ENCODE measurements at places on chromosomes 12 and 14. TPM values are rescaled to one million over a fixed set of nuclear protein-coding genes. Genes with fewer than 3 reads are reported as not detected.

- no peak for DNase-seq
Measured at GRCh38 chr14:92266216-92266615, 56.7 kb upstream of the SLC24A4 start.

VRTN gene
- not detected for total RNA-seq

DNA sequence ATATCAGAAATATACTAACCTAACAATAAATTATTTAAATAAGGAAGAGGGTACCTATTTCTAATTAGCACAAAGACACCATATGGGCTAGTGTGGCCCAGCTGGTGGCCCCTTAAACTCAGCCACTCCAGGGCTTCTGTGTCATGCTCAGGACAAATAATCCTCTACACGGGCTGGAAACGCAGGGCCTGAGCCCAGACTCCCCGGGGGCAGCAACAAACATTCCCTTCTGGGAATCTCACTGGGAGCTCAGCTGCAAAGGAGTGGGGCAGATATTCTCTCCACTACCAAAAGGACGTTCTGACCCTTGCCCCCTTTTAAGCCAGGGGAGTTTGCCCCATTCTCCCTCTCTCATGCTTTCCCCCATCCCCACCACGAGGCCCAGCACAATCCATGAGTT, 43.7 kb upstream of the ELK3 start:
- no peak for DNase-seq

GLRX5 gene
- 19.8 TPM for total RNA-seq

PELI2 gene
- 6.2 TPM for total RNA-seq

DNA sequence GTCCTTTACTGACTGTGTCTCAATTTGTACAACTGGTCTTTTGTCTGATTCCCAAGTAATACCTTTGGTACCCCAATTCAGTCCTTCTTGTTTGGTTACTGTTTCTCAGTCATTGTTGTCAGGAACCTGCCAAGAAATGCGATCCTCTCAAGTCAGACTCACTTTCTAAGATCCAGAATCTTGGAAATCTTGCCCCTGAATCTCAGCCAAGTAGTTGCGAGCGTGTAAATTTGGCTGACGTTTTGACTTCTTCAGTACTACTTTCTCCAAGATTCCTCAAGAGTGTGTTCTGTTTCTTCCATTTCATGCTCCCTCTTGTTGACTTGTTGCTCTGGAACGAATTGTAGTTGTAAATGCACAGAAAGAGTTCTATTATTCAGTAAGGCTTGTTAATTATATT, 114.0 kb downstream of the MSRB3 start:
- DNase-seq = no peak

BDKRB2 gene
- not detected for total RNA-seq

DNA sequence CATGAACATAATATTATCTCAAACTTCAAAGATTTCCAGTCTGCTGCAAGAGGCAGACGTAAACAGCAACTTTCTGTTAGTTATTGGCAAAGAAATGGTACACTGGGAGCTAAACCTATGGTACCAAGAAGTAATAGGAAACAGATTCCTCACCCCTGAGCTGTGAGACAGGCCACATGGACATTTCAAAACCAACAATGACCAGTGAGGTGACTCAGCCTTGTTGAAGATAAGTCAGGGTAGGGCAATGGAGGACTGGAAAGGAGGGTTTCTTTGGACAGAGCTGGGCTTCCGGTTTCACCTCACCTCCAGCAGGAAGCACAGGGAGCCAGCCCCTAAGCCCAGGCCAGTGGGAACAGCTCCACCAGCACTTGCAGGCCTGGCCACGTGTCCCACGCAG, 1320.5 kb downstream of the AACS start:
- DNase-seq = no peak

GRCh38 chr12:49108958-49109404, 1.7 kb downstream of the LMBR1L start:
- DNase-seq = no peak

GRCh38 chr12:56670836-56671235, 17.2 kb downstream of the PTGES3 start:
- no peak for DNase-seq

DNA sequence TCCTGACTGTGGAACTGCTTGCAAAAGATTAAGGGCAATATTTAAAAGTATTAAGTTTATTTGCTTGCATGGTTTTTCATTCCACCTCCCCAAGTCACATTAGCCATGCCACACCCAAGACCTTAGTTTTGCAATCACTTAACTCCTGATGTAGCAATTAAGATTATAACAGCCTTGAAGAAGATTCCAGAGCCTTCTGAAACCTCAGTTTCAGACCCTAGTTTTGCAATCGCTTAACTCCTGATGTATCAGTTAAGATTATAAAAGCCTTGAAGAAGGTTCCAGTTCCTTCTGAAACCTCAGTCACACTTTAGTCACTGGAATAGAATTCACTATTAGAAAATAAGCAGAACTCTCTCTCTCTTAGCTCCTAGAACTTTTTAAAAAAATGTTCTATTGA, 42.7 kb upstream of the DCN start:
- DNase-seq = no peak

DNA sequence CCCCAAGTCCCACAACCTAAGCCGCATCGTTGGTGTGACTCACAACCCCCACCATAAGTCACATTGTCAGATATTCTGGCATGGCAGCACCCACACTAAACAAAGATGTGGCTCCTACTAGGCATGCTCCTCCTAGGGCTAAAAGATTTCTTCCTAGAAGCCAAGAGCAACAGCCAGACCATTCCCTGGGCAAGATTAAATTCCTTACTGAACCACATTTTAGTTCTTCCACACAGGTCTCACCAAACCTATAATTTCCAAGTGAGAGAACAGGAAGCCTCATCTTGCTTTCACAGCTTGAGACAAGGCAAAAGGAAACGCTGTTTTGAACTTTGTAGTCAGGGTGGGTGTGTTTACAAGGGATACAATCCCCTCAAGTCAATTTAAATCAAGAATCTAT, 632.8 kb downstream of the DIO2 start:
- no peak for DNase-seq

DNA sequence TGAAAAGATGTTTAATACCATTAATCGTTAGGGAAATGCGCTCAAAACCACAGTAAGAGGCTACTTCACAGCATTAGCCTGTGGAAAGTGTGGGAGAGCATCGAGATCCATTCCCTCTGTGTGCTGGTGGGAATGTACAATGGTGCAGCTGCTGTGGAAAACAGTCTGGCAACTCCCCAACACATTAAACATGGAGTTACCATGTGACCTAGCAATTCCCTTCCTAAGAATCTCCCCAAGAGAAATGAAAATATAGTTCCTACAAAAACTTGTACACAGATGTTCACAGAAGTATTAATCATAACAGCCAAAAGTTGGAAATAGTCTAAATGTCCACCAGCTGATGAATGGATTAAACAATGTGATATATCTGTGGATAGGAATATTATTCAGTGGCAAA, 23.8 kb downstream of the MLXIP start:
- DNase-seq = no peak

RIMBP2 gene
- total RNA-seq = 0.05 TPM

DNA sequence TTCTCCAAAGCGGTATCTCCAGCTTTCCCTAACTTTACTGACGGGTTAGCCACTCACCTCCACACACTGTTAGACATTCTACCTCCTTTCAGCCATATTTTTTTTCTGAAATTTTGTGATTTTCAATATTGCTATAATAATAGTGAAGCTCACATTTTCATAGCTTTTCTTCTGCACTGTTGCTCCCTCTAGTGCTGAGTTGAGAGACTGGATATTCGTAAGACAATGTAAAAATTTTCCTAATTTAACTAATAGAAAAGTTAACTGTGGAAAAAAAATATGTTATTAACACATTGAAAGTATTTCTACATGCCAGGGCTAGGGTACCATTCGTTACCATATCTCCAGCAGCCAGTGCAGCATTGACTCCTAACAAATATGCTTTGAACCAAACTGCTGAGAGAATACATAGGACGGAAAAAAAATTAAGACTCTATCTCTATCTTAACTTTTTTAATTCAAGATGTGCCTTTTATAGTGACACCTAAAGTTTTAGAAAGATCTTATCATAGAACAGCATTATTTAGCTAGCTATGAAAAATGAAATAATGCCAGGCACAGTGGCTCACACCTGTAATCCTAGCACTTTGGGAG, 48.7 kb upstream of the ABCC9 start:
- no peak for DNase-seq

- DNase-seq = no peak
Measured at GRCh38 chr14:55585854-55586253, 5.8 kb downstream of the KTN1 start.

GRCh38 chr14:64491637-64492036, 12.0 kb downstream of the ZBTB25 start:
- no peak for DNase-seq

DNA sequence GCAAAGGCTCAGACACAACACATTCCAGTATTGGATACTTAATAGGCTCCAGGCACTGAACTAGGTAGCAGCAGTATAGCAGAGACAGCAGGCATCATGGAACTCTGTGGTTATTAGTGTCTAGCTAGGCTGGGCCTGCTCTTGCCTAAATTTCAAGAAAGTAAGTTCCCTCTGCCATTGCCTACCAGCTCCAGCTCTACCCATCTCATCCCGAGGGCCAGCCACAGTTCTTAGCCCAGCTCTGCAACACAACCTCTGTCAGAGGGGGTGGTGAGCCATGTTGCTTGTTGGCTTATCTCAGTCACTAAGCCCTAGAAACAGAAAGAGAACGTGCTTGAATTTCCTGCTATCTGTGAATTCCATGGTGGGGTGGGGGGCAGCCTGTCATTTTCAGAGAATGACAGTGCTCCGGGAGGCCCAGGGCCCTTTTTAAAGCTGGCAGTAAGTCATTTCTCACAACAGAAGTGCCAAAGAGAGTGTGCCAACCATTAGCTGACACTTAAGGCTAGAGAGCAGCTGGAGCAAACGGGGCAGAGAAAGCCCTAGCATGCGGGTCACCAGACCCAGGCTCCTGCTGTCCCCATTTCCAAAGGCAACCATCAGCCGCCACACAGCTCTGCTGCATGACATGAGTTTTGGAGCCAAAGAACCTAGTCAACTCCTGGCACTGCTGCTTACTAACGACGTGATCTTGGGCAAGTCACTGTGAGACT, 105.9 kb downstream of the PRMT8 start:
- DNase-seq = no peak

SENP1 gene
- 16.9 TPM for total RNA-seq

DIO3 gene
- not detected for total RNA-seq

GRCh38 chr12:25994901-25995625, 36.6 kb downstream of the RASSF8 start:
- no peak for DNase-seq

- DNase-seq = no peak
Measured at GRCh38 chr14:71716041-71716772, 216.0 kb upstream of the RGS6 start.

DNA sequence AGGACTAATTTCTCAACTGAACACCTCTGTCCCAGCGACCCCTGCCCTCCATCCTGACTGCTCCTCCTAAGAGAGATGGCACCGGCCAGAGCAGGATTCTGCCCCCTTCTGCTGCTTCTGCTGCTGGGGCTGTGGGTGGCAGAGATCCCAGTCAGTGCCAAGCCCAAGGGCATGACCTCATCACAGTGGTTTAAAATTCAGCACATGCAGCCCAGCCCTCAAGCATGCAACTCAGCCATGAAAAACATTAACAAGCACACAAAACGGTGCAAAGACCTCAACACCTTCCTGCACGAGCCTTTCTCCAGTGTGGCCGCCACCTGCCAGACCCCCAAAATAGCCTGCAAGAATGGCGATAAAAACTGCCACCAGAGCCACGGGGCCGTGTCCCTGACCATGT, 756 bp downstream of the RNASE7 start:
- DNase-seq = no peak

DNA sequence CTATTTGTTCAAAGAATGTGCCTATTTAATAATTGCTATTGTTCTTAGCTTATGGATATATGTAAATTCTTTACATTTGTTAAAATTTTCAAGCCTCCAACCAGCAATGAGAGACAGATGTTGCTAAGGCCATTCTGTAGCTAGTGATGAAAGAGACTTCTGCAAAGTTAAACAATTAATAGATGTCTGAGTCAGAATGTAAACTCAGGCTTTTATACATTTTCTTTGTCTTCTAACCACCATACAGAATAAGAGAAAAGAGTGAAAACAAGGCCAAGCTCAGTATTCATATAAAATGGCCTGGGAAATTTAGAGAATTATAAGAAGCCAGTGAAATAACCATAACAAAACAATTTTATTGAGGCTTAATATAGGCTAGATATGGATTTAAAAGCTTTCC, 1102.3 kb upstream of the SEL1L start:
- no peak for DNase-seq

KRT74 gene
- total RNA-seq = not detected

ALDH6A1 gene
- 19.2 TPM for total RNA-seq

DNA sequence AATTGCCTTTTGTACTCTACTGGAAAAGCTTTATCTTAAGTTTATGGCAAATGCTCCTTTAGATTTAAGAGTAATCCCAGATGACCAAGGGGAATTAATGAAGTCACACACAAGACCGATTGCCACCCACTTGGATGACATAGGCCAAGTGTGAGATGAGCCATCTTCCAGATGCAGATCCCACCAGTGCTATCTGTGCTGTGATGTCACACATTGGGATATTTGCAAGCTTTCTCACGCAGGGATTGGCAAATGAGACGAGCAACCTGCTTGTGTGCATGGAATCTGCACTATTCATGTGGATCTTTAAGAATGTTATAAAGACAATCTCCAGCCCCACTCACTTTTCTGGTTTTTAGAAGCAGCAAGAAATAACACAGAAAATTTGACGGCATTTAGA, 602.1 kb upstream of the TMEM132C start:
- DNase-seq = no peak

KRT72 gene
- total RNA-seq = 2.1 TPM

DNA sequence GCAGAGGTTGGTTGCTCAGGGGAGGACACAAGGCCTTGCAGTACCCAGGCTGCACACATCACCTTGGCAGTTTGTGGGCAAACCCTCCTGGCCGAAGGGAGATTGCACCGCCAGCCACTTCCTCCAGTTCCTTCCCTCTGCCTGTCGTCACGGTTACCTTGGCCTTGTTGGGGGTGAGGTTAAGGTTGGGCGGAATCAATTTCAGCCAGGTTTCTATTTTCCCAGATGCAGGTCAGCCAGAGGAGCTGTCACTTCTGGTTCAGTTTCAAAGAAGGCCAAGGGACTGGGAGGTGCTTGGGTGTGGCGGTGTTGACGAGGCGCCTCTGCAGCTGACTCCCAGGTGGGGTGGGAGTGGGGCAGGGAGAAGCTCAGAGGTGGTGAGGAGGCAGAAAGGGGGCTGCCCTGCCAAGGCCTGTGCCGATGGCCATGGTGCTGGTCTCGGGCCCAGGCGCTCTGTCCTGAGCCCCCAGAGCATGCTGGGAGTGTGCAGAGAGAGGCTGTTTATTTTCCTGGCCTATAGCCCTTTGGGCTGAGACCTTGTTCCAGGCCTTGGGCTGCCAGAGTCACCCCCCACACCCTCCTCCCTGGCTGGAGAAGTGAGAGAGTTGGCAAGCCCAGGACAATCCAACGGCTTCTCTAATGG, 31.4 kb downstream of the JDP2 start:
- DNase-seq = no peak

TAC3 gene
- total RNA-seq = 1.1 TPM

DPPA3 gene
- total RNA-seq = not detected

- DNase-seq = no peak
Measured at GRCh38 chr12:132710043-132710404, 618 bp upstream of the PGAM5 start.

Measured in naive thymus-derived CD4-positive, alpha-beta T cell (primary cell).